Hindlimb muscle (tissue), 1 donor: ENCODE measurements at places on chromosomes 12 and 14.

DNA sequence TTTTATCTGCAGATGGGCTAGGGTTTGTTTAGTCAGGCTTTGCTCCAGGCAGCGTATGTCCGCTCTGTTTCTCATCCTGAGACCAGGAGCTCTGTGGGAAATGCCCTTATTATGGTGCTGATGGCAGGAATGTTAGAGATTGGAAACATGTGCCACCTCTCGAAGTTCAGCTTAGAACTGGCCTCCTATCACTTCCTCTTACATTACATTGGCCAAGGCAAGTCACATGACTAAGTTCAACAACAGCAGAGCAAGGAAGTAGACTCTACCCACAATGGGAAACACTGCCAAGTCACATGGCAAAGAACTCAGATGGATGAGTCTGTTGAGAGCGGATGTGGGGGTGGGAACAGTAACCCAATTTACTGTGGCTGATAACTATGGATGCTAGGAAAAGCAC is 161.9 kb upstream of the WSCD2 start:
- no peak for DNase-seq

DNA sequence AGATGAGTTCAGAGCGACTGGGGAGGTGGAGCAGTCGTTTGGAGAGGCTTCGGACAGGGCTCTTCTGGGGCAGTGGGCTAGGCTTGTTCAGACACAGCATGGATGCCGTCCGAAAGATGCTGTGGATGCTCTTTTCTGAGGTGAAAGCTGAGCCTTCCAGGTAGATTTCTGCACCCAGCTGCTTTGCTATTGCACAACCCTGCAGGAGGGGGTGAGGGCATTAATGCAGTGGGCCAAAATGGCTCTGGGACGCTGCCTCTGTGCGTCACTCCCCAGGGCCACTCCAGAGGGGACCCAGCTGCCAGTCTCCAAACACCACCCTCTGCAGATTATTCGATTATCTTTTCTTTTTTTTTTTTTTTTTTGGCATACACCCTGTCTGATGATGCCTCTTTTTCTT is 6.1 kb upstream of the DDX23 start:
- DNase-seq: no peak

DNA sequence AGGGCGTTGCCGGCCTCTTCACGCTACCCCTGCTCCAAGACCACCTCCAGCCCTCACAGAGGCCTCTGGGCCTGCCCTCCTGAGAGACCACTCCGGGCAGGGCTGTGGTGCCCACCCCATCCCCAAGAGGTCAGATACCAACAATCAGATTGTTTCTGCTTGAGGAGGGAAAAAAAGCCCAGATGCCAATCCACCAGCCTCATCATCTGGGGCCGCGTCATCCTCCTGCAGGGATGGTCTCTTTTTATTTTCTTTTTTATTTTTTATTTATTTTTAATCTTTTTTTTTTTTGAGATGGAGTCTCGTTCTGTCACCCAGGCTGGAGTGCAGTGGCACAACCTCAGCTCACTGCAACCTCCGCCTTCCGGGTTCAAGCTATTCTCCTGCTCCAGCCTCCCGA is 93.4 kb downstream of the FBXL14 start:
- DNase-seq: no peak

DNA sequence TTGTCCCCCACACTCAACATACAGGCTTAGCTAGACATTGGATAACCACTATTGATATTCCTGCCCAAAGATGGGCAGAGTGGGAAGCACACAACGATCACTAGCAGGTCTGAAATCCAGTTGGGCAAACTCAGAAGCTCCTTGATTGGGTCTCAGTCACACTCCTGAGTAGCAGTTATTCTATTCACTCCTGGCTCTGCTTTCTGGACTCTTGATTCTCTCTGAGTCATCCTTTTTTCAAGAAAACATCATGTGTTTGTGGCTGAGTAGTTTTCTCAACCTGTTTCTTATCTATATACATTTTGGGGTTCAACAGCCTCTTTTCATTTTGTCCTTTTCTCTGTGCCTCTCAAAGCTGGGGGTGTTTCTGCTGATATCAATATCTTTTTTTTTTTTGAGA is 46.0 kb upstream of the MANSC4 start:
- DNase-seq: no peak

DNA sequence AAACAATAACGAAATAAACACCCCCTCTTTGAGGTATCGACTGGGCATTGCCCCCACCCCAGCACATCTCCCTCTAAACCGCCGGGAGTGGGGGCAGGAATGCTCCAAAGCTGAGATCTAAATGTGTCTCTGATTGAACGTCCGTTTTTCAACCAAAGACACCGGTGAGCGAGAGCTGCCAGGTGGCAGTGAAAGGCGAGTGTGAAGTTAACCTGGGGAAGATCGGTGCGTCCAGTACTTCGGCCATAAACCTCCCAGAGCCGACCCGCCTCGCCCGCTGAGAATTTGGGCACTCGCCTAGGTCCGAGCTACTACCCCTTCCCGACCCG is 625 bp downstream of the ANGEL1 start:
- DNase-seq: no peak

DNA sequence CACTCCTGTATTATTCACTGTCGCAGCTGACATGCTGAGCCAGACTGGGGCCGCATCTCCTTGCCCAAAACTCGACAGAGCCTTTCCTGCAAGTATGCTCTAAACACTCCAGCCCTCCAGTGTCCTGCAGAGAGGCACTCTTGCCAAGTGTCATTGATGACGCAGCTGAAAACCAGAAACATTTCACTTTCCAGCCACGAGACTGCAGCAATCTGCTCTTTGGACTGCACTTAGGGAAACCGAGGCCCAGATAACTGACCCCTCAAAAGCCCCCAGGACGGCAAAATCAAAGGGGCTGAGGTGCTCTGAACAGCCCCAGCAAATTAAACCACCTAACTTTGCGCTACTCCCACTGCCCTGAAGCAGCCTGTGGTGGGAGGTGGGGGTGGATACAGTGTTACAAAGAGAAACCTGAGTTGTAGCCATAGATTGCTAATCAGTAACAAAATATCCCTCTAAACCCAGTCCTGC is 2.6 kb downstream of the CCDC85C start:
- no peak for DNase-seq

DNA sequence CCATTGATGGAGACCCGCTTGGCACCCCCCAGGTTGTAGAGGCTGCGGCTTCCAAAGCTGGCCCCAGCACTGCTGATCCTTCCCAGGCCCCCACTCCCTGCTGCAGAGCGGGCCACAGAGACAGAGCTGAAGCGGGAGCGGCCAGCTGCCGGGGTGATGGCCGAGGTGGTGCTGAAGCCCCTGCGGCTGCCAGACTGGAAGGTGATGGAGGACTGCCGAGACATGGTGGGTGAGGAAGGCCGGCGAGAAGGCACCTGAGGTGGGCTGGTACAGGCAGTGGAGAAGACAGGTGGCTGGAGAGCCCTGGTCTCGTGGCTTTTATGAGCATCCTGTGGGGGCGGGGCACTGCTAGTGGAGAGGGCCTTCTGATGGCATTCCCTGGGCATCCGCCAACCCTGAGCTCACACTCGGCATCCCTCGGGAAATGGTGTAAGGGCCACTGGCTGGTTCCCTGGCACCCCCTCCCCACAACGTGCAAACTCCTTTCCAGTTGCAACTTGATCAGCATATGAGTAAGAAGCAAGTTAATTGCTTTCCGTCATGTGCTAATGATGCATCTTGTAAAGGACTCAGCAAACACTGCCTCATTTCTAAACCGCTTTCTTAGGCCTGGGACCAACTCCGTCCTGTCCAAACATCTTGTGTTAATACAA is at the start of gene KRT75:
Gene KRT75 (minus strand): TSS at position 291 of the 653 bp plus-strand sequence. CDS start 67 bp downstream, at position 224.
- DNase-seq: no peak

GRCh38 chr14:72612041-72612440 is 281.9 kb downstream of the DPF3 start:
- no peak for DNase-seq
